ENCODE measurements at places on chromosomes 6 and 20.

DNA sequence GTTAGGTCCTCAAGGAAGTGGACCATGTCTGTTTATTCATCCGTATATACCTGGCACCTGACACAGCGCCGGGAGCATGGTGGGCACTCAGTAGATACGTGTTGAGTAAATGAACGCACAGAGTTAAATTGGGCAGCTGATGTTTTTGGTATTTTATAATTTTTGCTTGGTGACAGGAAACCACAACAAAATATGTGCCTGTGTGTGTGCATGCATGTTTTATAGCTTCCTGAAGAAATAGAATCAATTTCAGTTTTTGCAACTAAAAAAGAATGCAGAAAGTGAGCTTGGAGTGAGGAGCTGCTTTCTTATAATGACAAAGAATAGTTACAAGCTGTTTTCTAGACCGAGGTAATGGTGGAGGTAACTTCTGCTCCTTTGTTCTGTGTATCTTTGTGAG lies 91.4 kb downstream of the PLCB4 start:
- DNase-seq, result no peak

- DNase-seq, result no peak
Observed at GRCh38 chr20:46509523-46509922, 3.8 kb downstream of the ZNF334 start.

- no peak for DNase-seq
Observed at GRCh38 chr6:37774028-37774680, 45.4 kb upstream of the ZFAND3 start.

GRCh38 chr6:87909849-87910248 lies 137.8 kb upstream of the SPACA1 start:
- DNase-seq, result no peak

DNA sequence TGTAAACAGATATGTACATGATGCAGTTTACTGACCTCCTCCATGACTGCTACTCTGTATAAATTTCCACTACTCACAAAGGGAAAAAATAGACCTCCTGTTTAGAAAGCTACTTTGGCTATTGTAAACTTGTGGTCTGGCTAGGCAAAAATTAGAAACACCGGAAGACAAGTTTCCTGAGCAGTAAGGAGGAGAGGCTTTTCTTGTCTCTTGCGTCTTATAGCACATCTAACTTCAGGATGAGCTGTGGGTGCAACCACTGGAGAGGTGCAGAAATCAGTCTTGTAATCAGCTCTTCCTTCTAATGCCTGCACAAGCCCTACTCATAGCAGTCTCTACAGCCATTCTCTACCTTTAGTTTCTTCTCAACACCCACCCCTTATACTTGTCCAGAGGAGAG lies 296.5 kb upstream of the SLC35B3 start:
- no peak for DNase-seq

DNA sequence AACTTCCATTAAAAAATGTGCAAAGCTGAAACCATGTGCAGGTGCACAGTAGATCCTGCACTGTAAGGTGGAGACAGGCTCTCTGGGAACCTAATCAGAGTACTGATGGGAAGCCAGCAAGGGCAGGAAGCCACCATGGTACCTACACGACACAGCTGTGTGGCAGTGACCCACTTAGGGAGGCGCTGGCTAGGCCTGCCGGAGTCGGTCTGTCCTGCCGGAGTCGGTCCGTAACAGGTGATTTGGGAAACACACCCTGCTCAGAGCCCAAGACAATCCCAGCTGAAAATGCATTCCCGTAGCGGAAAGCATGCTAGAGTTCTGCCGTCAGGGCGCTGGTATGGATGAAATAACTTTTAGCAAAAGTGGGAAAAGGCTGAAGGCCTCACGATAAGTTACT lies 17.2 kb downstream of the TXNDC5 start:
- DNase-seq, result no peak

DNA sequence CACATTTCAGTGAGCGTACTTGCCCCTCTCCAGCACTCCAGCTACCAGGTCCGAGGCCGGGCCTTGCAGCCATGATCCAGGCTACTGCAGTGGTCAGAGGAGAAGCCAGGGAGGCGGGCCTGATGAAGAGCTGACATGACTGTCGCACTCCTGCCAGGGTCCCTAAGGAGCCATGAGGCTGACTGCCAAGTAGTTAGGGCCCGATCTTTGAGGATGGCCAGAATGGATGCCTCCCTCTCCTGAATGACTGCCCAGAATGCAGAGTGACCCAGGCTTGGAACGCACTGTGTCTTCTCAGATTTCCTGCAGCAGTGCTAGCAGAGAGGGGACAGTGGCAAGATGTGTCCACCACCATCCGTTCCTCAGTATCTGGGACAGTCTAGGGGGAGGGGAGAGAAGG lies 24.7 kb upstream of the LRFN2 start:
- peak; percentile 24 for DNase-seq

DNA sequence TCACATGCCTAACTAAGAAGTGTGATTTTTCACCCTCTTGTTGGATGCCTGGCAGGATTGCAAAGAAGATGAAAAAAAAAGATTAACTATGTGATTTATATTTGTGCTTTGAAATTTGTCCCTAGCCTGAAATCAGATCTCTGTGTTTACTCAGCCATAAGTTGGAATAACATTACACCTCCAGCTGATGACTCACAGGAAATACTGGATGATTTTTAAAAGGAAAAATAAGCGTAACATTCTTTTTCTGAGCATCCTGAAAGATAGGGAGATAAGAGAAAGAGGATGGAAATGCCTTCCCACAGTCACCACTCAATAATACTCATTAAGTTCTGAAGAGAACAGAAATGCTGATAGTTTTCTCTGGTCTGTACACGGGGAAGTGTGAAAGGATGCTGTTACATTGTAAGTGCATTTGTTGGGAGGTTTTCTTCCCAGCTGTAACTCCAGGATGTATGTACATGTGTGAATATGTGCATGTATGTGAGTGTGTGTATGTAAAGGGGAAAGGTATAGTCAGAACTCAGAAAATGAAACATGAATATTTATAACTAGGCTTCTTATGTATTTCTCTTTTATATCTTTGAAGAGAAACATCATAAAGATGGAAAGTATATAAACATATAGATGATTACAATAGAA lies 37.4 kb upstream of the RIPPLY2 start:
- DNase-seq, result no peak

DNA sequence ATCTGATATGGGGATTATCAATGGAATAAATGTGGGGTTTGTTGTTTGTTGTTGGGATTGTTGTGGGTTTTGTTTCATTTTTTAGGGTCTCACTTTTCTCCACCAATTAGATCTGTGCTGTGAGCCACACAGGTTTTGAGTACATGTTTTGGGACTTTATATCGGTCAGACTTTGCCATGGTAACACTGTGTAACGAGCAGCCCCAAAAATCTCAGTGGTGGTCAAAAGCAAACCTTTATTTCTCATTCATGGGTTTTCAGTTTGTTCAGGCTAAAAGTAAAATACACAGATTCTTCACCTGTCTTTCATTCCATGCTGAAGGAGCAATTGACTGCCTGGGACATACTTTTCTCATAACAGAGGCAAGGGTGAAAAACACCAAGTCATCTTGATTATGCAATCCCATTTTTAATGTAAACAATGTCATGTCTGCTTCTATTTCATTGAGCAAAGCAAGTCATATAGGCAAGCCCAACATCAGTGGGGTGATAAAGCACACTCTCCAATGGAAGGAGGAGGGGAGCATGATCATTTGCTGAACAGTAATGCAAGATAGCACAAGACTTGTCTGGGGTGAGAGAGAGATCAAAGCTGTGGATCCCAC lies 101.1 kb upstream of the PLCB4 start:
- DNase-seq, result no peak

DNA sequence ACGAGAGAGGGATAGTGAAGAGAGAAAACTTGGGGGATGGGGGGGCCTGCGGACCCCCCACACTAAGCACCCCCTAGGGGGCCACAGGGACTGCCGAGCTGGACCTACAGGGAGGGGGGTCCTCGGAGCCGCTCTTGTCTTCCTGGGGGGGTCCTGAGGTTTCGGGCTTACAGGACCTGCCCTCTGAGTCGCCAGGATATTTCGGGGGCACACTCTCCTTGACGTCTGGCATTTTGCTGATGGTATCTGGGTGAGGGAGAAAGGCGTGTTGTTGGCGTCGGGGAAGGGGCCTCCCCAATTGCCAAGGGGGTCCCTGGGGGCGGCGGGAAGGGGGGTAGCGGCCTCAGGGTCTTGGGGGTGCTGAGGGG lies 516 bp downstream of the TCP11 start:
- no peak for DNase-seq

- DNase-seq, result no peak
Observed at GRCh38 chr6:36621371-36621855, 27.3 kb downstream of the SRSF3 start.

DNA sequence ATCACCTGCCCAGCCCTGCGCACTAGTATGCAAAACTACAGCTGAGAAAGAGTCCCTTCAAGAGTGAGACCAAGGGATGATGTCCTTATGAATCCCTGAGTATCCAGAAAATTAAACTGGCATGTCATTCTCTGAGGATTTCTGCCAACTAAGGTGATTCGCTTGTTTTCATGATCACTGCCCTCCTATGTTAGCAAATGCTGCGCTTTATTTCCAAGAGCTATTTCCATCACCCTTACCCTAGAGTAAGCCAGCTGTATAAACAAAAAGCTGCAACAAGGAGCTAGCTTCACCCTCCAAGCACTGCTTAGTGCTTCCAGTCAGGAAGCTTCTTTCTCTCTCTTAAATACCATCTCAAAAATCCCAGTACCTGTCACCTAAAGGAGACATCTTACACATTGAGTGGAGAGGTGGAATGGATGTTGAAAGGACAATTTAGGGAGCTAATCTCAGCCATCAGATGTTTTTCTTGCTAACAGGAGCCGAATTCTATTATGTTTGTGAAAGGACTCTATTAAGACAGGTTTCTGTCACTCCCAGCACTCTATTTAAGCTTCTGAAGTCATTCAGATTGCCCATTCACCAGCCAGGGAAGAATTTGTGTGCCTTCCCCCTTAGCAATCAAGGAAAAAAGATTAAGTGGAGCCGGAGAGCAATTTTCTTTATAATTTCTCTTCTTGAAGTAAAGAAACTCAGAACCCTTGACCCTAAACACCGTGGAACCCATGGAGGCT lies 322.2 kb downstream of the NRN1 start:
- DNase-seq, result no peak

DNA sequence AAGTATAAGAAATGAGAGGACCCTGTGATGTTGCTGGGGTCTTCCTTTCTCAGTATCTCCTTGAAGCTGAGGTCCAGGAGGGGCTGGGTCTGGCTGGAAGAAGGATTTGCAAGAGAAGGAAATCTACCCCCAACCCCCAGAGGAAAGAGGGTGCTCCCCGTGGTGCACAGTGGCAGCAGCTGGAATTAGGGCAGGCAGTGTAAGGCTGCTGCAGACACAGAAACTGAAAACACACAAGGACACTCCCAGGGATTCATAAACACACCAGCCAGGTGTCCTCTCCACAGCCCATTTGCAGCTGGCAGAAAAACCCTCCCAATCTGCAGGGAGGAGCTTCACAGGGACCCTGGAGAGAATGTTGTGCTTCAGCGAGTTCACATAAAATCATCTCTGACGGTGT lies 297.2 kb downstream of the CDH26 start:
- DNase-seq, result no peak

GRCh38 chr6:5995949-5996713 lies 10.6 kb downstream of the NRN1 start:
- peak; percentile 93 for DNase-seq

DNA sequence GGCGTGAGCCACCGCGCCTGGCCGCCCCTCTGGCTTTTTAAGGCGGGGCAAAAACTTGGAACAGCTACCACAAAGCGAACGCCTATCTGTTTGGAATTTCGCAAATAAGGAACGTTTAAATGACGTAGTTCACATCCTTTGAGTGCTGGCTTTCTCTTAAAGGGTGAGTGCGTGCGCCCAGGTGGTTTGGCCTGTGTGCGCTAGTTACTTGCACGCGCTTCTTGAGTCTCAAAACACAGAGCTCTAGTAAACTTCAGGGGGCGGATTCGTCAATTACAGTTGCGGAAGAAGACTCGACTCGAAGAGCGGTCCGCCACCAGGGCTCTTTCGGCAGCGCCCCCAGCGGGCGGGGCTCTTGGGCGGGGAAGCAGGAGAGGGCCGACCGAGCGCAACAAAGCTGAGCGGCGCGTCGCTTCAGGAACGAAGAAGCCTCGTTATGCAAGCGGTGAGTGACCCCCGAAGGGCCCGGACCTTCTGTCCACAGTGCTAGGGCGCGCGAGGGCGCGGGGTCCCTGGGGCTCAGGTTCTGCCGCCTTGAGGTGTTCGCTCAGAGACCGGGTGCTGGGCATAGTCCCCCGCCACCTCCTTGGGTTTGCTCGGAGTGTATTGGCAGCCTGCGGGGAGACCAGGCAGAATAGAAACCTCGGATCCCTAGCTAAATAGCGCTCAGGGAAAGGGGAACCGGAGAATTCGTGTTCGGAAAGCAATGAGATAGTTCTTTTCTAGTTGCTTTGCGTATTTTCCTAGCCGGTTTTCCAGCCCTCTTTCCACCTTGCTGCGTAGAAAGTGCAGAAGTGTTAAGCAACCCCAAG lies at the start of gene SYCP2L:
SYCP2L (plus strand) TSS at position 362 of the 812 bp plus-strand sequence; CDS start at position 437, 75 bp downstream.
- peak; percentile 51 for DNase-seq

- DNase-seq, result no peak
Observed at GRCh38 chr20:40785346-40785745, 96.3 kb upstream of the MAFB start.

DNA sequence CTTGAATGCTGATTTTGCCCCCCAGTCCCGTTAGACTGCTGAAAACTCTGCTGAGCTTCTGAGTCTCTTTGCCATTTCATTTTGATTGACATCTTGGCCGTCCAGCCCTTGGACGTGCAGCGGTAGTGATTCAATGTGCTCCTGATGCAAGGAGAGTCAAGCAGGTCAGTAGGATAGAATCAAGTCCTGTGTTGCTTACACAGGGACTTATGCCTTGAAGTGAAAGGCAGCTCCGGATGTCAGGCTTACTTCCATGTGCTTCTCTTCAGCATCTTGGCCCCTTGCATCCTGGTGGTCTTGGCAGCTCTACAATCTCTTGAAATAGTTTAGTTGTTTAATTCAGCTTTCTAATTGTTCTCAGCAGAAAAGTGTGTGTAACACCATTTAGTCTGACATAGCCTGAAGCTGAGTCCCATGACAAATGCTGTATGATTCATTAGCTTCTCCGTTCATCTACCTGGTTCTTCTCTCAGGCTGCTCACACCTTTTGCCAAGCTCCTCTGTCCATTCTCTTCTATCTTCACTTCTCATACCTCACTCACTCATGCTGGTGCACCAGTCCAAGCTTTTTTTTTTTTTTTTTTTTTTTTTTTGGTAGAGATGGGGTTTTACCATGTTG lies 76.0 kb downstream of the EZR start:
- DNase-seq, result no peak

- no peak for DNase-seq
Observed at GRCh38 chr20:5313916-5314315, 2.8 kb downstream of the PROKR2 start.

GRCh38 chr6:146901940-146902816 lies 302.0 kb upstream of the STXBP5 start:
- DNase-seq, result no peak

- peak; percentile 60 for DNase-seq
Observed at GRCh38 chr6:105753620-105754211, 332.4 kb upstream of the PRDM1 start.

All from right hindlimb (tissue), 1 donor.